ENCODE measurements at places on chromosomes 12 and 14.

DNA sequence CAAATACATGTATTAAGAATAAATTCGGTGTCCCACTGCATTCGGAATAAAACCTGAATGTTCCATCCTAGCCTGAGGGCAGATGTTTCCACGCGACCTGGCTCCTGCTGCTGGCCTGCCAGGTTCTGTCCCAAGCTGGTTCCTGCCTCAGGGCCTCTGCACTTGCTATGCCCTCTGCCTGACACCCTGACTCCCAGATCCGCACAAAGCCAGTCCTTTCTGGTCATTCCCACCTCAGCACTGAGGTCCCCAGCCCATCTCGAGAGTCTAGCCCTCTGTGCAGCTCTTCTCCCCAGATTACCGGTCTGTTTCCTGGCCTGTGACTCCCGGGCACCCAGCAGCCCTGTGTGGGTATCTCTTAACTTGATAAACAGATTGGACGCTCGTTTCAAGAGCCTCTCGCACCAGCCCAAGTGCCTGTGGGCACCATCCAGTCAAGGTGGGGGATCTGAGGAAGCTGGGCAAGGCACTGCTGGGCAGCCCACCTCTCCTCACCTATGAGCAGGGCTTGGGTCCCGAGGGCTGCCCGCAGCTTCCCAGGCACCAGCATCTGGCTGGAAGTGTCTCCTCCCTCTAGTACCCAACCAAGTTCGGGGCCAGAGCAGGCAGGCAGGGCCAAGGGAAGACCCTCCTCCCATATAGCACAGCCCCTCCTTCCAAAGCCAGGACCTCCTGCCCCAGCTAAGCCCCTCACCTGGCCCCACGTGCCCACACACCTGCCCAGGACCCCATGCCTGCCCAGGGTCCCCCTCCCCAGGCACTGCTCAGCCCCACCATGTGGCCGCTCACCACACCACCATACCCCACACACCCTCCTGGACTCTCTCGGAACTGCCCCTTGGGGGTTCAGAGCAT, 132.2 kb downstream of the NCOR2 start:
- DNase-seq: no peak

- no peak for DNase-seq
Observed at GRCh38 chr12:125989696-125990095, 924.5 kb downstream of the AACS start.

DNA sequence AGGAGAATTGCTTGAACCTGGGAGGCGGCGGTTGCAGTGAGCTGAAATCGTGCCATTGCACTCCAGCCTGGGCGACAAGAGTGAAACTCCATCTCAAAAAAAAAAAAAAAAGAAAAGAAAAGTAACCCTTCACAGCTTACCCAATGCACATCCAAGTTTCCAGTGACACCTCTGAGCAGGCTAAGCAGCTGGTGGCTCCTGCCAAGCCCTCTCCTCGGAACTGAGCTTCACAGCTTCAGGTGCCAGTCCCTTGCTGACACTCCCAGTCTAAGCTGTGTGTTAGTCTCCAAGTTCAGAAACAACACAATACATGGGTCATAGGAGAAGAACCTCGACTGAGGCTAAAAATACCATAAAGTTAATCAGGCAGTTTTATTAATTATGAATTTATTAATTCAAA, 7.9 kb downstream of the CD9 start:
- no peak for DNase-seq

DNA sequence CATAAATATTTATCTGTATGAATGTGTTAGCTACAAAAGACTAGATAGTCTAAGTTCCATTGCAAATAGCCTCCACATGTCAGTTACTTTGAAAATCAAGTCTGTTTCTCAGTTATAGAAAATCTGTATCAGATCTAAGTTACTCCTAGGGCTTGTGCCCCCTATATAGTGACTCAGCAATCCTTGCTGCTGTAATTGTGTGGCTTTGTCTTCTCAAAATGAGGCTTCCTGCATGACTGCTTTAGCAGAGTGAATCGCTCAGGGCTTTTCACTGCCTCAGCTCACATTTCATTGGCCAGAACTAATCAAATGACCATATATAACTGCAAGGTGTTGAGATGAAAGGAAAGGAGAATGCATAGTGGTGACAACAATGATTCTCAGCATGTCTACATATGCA, 552.2 kb upstream of the STXBP6 start:
- DNase-seq: no peak

DNA sequence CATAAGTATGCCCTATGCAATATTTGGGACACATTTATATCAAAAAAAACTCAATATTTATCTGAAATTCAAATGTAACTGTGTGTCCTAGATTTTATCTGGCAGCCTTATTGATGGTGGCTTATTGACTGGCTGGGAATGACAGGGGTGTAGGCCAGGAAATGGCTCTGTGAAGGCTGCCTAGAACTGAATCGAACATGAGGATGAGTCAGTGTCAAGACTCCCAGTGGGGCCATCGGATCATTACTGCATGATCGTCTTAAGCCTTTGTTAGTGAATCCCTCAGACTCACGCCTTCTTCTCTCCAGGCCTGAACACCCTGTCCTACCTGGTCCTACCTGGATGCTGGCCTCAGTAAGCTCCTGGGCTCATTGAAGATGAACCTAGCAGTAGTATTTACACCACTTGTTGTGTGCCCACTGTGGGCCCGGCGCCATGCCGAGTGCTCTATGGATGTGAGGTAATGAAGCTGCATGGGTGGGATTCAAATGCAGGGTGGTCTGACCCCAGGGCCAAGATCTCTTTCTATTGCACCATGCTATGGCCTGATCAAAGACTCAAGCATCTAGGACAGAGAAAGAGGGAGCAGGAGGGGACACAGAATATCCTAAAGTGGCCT, 21.0 kb upstream of the FAIM2 start:
- DNase-seq: no peak

GRCh38 chr12:124509676-124510300, 57.6 kb downstream of the NCOR2 start:
- peak; percentile 75 for DNase-seq

DNA sequence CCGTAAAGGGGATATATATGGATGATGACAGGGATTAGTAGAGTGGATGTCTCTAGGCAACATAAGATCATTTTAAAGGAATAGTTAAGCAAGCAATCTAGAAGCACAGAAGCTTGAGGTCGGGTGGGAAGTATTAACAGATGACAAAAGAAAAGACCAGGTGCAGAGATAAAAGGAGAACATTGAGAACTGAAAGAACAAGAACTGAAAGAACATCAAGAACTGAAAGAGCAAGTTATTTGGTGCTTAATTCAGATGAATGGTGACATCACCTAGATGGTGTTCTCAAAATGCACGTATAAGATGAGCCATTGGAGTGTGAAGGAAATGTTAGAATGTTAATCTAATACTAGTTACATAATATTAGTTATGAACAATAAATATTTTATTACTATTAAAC, 224.0 kb upstream of the PDE3A start:
- DNase-seq: no peak

GRCh38 chr14:36857136-36857535, 195.5 kb downstream of the PAX9 start:
- DNase-seq: no peak

GRCh38 chr14:31568671-31569070, 7.5 kb downstream of the NUBPL start:
- no peak for DNase-seq

DNA sequence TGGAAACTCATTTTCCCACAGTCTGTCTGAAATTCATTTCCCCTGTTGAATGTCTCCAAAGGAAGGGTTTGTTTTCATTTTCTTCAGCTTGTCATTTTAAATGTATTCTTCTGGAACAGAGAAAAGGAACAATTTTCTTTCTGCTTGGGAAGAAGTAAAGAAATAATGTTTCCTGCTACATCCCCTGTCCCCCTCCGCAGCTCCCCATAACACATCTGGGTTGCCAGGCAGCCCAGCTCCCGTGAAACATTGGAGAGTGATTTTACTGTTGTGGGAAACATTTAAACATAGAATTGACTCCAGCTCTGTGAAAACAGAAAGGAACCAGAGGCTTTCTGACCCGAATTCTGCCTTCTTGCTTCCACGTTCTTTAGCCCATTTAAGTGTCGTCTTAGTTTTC, 159.5 kb downstream of the TMEM132C start:
- DNase-seq: no peak

DNA sequence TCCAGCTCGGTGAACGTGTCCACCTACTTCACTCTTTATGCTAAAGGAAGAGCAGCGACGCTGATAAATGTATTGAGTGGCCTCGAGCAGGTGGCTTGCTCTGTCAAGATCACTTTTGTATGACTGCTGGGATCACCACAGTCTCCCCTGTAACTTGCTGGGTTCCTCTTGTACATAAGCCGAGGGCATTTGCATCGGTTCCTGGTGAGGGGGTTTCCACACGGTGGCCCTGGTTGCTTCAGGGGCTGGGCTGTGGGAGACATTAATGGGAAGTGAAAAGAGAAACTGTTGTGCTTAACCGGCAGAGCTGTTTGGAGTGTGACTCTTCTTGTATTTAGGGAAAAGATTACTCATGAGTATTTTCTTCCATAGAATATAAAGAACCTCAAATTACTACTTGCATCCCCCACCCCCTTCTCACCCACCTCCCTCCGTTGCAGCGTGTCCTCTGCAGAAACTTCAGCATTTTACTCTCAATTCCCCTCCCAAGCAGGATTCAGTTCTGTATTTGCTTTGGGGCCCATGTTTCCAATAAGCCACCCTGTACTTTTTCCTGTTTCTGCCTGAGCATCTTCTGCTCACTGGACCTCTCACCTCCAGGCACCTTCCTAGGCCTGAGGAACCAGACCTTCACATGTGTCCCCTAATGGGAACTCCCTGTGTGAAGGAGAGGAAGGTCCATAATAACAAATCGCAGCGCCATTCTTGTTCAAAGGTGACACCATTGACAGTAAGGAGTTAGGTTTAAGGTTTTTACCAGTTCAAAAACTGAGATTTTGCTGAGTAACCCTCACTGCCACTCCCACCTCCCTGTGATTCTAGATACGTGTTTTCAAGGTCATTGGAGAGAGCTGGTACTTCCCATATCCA, 187.0 kb downstream of the ETV6 start:
- peak; percentile 68 for DNase-seq

DNA sequence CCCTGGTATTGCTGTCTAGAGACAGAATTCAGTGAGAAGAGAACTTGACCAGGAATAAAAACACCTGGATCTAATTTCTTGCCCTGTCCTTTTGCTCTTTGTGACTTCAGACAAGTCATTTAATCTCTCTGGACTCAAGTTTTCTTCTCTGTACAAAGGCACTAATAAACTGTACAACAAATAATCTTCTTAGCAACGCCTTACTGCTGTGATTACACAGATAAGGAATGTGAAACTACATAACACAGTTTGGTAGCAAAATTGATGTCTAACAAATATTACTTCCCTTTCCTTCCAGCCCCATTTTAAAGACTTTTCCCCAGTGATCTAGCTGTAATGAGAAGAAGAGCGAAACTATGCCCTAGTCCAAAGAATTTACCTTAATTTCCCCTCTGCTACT, 69.3 kb downstream of the BCAT1 start:
- no peak for DNase-seq

GRCh38 chr14:68941820-68942219, 37.3 kb downstream of the ACTN1 start:
- DNase-seq: no peak

DNA sequence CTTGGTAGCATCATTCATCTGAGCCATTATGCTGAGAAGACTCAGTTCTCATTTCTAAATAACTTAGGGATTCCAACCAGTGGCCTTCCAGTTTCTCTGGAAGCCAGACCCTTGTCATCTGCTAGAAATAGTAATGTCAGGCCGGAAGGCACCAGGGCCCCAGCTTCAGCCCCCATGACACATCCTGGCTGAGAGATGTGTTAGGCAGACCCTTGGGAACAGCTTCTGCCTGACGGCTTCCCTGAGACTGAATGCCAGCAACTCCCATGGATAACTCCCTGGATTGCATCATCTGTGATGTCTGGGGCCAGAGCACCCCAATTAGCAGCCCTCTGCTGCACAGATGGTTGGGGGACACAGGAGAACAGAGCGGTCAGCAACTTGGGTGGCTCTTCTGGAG, 583.5 kb upstream of the TBX3 start:
- DNase-seq: no peak

DNA sequence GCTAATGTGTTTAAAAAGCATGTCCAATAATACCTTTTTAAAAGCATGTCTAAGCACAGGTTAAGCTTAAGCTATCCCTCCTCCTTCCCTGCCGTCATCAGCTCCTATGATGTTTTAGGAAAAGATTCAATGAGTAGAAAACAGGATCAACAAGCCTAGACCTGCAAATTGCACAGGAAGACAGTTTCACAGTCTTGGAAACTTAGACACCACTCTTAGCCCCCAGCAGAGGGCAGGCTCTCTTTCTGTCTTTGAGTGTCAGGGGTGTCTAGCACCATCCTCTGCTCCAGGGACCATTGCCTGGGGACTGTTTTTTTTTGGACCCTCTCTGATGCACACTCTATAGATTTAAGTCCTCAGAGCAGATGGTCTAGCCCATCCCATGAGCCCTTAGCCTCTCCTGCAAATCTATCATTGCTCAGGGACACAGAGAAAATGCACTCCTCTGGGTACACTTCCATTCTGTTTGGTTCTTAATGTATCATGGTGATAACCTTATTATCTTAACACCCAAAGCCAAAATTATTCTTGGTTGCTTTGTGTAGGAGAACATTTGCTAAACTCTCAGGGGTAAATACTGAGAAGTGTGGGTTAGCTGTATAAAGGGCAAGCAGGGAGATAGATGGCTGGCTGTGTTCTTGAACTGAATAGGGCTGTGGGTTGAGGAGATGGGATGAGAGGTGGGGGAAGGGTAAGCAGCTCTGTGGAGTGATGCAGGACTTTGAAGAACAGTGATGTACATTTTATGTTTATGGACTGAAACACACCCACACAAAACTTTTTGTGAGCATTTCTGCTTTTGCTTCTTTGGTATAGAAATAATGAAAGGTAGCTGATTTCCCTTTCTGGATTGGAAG, 259.9 kb upstream of the DDHD1 start:
- no peak for DNase-seq

GRCh38 chr12:11702959-11703358, 53.5 kb downstream of the ETV6 start:
- DNase-seq: no peak

GRCh38 chr14:76391981-76392690, 16.2 kb downstream of the ESRRB start:
- DNase-seq: no peak

Measured in Ammon's horn (tissue), 1 donor.